Fibroblast of mammary gland (primary cell): ENCODE measurements at places on chromosomes 4 and X.

DNA sequence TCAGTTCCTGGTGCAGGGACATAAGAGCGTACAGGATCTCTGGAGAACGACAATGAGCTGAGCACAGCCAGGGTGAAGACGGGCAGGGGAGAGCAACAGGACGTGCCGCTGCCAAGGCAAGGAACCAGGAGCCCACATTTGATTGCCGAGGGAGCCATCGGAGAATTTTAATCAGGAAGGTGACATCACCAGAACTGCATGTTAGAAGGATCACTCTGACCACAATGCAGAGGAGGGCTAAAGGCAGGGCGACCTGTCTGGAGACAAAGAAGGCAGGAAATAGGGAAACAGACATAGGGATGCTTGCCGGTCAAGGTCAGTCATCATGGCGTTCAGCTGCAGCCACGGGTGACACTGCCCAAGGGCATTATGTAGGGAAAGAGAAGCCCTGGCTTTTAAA is 81.4 kb downstream of the RBM47 start:
- peak; percentile 62 for DNase-seq

GRCh38 chr4:106601519-106601918 is 232.9 kb upstream of the GIMD1 start:
- no peak for DNase-seq

DNA sequence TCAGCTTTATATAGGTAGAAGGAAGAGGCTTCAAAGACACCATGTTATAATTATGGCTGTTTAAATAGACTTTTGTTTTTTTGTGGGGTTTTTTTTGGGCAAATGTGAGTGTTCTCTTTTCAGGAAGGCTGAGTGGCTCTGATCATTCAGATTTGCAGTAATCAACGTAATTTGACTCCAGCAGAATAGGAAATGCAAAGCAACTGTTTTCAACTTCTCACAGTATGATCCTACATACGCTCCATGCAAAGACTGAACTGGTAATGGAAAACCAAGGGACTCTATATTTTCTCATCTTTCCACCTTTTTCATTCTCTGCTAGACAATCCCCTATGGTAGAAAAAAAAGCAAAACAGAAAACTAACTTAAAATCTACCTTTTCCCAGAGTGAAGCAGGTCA is 10.8 kb downstream of the ADH1B start:
- no peak for DNase-seq

DNA sequence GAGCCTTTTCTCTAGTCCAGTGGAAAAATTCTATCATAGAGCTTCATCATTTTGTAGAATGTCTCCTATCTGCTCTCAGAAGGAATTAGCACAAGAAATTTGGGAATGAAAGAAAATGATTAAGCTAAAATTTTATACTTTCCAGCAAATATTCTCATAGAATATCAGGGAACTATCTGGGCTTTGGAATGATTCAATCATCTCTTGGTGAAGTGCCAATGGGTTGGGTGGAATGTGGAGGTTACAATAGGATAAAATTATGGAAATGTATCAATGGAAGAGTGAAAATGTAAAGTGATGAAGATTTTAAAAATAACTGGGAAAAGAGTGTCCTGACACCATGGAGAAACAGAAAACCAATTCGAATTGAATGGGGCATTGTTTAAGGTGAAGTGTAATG is 119.0 kb upstream of the MID1 start:
- no peak for DNase-seq

- DNase-seq, result no peak
Measured at GRCh38 chr4:162162672-162163071, 1.1 kb downstream of the FSTL5 start.

GRCh38 chr4:47043821-47044220 is 12.5 kb downstream of the GABRB1 start:
- no peak for DNase-seq

DNA sequence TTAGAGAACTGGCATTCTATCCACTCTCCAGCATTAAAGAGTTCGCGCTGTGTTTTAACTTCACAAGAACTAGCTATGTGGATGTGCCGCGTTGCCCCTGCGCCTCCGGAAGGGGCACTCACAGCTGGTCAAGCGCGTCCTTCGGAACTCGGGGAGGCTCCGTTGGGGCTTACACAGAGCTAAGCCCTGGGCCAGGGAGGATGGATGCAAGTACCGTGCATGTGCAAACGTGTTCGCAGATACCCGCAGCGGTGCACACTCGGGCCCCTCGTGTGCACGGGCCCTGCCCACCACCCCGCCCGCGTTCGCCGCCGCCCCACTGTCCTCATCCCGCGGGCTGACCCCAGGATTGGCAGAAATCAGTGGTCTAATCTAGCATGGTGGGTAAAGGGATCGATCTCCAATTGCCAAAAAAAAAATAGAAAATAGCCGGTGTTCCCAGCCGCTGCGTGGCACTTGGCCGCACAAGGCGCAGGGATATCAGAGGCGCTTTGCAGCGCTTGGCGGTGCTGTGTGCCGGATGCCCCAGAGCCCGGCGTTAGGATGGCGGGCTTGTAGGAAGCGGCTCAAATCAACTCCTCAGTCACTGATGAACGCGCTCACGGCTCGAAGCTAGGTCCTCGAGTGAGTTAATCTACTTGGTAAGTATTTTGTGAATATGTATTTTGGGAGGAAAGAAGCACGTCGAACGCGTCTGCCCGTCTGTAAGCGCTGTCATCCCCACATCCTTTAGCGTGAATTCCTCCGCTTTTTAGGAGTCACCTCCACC is 989 bp upstream of the PCDH10 start:
- peak; percentile 21 for DNase-seq

- DNase-seq, result no peak
Measured at GRCh38 chr4:99552872-99553271, 11.0 kb downstream of the TRMT10A start.

DNA sequence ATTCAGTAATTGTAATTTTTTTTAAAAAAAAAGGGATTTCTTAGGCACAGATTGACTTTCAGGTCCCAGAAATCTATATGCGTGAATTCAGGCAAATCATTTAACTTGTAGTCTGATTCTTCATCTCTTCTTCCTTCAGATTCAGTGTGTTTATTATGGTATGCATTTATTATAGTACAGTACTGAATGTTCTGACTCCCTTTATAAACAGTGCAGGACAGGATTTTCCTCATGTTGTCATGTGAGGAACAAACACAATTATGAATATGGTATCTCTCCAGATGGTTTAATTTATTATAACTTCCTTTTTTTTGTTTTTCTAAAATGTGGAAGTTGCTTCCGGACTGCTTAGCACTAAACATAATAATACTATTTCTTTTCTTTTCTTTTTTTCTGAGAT is 54.2 kb downstream of the RPS3A start:
- DNase-seq, result no peak

DNA sequence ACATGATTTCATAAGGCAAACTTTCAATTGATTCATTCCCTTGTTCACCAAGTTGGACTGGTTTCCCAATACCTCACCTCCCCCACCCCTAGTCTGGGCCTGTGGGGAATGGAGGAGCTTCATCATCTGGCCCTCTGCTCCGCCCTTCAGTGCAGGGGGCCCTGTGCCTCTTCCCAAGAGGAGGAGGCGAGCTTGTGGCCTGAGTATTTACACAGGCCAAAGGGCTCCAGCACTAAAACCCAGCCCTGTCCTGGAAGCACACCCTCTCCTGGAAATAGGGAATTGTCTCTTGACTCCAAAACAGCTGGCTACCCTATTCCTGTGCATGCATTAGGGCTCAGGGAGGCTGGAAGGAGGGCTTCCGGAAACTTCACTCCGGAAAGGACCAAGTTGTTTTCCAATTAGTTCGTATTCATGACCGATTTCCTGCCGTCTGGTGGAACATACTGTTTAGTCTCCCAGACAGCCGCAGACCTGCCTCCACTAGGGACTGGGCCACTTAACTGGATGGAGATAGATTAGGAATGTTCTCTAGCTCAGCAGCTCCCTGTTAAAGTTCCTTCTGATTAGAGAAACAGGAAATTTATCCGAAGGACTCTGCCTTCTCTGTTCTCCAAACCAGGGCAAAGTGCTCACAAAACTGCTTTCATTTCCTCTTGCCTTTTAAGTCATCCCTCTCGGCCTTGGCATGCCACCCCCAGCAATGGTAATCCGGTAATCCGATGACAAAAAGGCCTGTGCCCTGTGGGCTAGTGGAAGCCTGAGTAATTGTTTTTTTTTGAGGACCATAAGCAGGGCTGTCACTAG is 5.8 kb downstream of the SRPX2 start:
- peak; percentile 96 for DNase-seq

GRCh38 chr4:120897981-120898719 is 24.4 kb downstream of the PRDM5 start:
- DNase-seq, result no peak

- DNase-seq, result no peak
Measured at GRCh38 chr4:61094854-61095598, 105.1 kb upstream of the ADGRL3 start.

DNA sequence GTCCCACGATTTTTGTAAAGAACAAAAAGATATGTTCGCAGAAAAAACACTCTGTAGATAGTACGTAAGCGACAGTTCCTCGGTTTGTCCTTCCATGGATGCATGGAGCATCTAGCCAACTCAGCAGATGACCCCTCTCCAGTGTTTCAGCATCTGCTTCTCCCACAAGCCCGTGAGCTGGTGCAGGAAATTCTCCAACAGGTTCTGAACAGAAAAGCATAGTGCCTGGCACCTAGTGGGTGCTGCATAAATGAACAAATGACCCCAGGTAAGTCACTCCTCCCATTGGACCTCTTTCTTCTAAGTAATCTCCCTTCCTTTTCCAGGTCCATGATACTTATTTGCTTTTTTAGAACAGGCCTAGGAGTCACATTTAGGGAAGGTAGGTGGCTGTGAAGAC is 966 bp upstream of the KIAA0232 start:
- DNase-seq, result no peak
